Naive thymus-derived CD8-positive, alpha-beta T cell (primary cell): ENCODE measurements at places on chromosomes 1 and 21. TPM values are rescaled to one million over a fixed set of nuclear protein-coding genes. Genes with fewer than 3 reads are reported as not detected.

DNA sequence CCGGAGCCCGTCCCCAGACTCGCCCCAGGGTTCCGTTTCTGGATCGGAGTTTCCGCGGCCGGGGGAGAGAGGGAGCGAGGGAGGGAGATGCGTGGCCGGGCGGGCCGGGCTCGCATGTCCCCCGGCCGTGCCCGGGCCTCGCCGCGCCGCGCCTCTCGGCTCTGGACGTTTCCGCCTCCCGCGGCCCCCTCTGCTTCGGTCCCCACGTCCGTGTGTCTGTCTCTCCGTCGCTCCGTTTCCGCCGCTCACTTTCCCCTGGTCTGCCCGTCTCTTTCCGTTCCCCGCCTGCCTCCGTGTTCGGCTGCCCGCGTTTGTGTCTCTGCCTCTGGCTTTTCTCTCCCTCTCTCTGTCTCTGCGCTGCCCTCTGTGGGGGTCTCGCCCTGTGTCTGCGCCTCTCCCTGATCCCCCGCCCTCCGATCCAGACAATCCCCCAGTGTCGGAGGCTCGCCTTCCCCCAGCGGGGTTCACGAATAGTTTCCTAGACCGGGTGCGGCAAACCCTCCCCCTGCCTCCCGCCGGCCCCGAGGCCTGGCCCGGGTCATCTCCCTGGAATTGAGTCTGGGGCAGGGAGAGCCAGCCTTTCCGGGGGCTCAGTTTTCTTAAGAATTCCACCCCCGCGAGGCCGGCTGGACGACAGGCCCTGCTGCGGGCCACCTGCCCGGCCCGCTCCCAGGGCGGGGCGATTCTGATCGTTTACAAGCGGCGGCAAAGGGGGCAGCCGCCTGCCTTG, 735 bp downstream of the NBL1 start:
- DNase-seq = peak; percentile 45

DNA sequence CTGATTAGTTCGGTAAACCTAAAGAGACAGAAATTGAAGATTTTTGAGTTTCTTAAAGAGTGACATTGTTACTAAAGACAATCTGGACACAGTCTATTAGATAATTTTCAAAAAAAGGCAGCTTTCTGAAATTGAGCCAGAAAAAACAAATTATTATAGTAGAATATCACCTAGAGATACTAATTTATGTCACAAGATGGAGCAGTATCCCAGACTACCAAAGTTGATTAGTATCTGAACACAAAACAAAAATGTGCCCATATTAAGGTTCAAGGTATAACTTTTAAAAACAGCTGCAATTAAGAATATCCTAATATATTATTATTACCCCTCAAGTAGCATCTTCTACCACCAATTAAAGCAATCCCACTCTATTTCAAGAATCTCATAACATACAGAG, 40.5 kb upstream of the SYT2 start:
- no peak for DNase-seq

DNA sequence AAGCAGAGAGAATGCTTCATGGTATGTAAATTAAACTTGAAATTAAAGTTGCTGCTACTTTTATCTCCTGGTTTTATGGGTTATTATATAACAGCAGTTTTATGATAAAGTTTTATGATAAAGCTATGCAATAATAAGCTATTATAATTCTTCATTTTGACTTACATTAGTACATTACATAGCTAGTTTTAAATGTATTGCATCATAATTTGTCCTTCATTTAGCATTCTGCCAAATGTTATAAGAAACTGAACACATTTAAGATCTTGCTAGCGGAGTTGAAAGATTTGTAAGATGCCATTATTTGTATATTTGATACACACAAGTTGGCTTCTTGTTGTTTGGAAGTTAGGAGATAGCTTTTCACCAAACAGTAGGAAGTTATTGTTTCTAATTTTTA, 101.6 kb downstream of the LRRC40 start:
- no peak for DNase-seq

- no peak for DNase-seq
These were observed 190.7 kb upstream of the MAP1LC3C start for GRCh38 chr1:242189591-242189990.

SPRR1B gene
- total RNA-seq = not detected

- no peak for DNase-seq
These were observed 182.2 kb upstream of the DUSP10 start for GRCh38 chr1:221923929-221924598.

DNA sequence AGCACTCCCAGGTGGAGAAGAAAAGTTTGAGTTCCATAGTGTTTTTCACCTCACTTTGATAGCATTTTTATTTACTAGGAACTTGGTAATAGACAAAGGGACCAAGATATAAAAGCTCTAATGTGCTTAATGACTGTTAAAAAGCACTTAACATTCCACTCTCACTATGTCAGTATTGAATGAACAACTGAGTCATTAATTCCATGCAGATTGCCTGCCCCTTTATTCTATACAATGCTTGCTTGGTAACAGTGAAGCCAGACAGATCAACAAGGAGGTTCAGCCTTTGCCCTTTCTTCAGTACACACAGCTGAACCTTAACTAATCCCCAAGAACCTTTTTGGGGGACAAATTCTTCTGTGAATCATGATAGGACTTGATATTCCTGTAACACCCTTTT, 425.5 kb downstream of the NUF2 start:
- no peak for DNase-seq

DNALI1 gene
- 0.49 TPM for total RNA-seq

GRCh38 chr1:184329962-184330868, 56.6 kb upstream of the C1orf21 start:
- no peak for DNase-seq

FPGT gene
- 10.2 TPM for total RNA-seq

DNA sequence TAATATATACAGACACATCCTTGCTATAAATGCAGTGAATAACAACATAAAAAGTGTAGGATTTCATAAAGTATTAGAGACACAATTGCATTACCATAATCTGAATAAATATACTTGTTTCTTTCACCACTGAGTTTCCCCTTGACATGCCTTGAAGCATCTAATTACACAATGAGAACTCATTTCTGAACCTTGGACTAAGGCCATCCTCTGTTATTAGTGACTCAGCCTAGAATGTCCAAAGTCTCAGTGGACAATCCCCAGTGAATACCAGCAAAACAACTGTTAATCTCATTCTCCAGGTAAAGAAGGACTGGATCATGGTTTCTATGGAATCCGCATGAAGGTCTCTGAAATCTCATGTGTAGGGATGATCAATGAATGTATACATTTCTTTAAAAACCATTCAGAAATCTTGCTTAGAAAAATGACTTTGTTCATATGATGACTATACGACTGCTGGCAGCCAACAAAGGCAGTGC, at the start of gene OR2L5:
TSS of gene OR2L5 (plus strand) at position 432 of the 482 bp plus-strand sequence. CDS start 8,288 bp downstream, outside the sequence.
- no peak for DNase-seq

FMO1 gene
- not detected for total RNA-seq

DNA sequence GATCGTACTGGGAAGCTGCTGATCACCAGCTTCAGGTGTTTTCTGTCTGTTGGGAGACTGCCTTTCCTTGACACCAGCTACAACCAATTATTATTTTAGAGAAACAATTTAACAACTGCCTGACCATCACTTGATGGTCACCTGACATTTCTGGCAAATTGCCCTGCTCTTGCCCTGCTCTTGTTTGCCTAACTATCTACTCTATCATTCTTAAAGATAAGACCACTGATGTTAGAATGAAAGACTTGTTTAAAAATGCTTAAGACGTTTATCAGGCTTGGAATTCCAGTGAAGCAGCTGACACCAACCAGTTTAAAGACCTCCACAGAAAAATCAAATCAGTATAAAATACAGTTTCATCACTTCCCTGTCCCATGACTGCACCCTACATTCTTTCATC, 423.3 kb upstream of the CAMK1G start:
- no peak for DNase-seq

DNA sequence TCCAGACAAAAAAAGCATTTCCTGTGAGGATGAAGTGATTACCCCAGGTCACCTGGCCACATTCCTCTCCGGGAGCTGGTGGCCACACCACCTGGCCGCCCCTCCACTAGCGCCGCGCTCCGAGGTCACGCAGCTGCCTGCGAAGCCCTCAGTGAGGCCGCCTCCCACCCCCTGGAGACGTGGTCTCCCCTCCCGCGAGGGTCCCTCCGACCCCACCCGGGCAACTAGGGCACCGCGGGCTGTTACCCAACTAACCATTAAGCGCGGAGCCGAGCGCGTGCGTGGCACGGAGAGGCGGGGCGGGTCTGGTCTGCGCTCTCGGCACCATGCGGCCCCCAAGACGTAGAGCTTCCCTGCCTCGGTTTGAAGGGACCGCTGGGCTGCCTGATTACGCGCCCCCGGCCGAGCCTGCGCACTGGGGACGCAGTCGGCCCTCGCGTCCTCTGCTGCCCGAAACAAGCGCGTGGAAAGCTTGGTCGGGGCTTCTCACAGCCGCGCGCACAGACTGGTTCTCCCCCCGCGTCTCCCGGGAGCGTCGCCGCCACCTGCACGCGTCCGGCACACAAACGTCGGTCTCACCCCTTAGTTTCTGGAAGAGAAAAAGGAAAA, 106.5 kb downstream of the SLC16A1 start:
- DNase-seq = no peak

ACOT11 gene
- 0.31 TPM for total RNA-seq

GRCh38 chr1:78500529-78500928, 9.8 kb downstream of the PTGFR start:
- no peak for DNase-seq

- no peak for DNase-seq
These were observed 64.0 kb upstream of the SELENON start for GRCh38 chr1:25735956-25736529.

CLCA1 gene
- not detected for total RNA-seq

- no peak for DNase-seq
These were observed 1.9 kb upstream of the MYBPH start for GRCh38 chr1:203177470-203178039.

GRCh38 chr1:57794078-57794477, 370.2 kb upstream of the DAB1 start:
- no peak for DNase-seq

GRCh38 chr1:47711848-47712492, 274.1 kb downstream of the FOXD2 start:
- no peak for DNase-seq
